ENCODE measurements at places on chromosomes 5 and 9. TPM values are rescaled to one million over a fixed set of nuclear protein-coding genes. Genes with fewer than 3 reads are reported as not detected.

The GHR gene
- 83.2 TPM for total RNA-seq

The SAPCD2 gene
- total RNA-seq = 0.13 TPM

The RAI14 gene
- 19.9 TPM for total RNA-seq

- DNase-seq = no peak
Observed at GRCh38 chr5:118430076-118430475, 558.3 kb downstream of the DTWD2 start.

DNA sequence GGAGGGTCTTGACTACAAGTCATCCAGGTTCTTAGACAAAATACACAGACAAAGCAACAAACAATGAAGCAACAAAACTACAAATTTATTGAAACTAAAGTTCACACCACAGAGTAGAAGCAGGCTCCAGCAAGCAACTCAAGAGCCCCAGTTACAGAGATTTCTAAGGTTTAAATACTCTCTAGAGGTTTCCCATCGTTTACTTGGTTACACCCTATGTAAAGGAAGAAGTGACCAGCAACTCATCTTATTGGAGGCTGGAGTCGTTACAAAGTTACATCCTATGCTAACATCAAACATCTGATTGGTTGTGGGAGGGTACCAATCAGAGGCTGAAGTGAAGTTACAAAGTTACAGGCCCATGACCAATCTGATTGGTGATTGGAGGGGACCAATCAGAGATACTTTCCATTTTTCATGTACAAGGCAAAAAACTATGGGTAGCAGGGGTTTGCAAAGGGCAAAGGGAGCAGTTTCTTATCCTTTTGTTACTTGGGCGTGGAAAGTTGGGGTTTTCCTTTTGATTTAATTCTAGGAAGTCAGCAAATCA, 2292.6 kb upstream of the C9orf72 start:
- DNase-seq = no peak

DNA sequence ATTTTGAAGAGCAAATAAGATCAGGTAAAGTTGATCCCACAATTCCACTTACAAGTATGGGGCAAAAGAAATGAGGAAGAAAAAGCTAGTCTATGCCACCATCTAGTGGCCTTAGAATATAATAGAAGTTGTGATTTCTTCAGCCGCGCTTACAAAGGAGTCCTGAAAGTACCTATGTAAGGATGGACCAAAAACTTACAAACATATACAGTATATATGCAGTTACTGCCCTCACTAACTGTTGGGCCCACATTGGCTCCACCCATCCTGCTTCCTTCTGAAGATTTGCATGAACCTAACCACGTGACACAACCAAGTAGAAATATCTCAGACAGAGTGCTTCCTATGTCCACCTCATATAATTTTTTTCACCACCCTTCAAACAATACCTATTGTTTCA, 11.7 kb upstream of the OR13D1 start:
- DNase-seq = no peak

DNA sequence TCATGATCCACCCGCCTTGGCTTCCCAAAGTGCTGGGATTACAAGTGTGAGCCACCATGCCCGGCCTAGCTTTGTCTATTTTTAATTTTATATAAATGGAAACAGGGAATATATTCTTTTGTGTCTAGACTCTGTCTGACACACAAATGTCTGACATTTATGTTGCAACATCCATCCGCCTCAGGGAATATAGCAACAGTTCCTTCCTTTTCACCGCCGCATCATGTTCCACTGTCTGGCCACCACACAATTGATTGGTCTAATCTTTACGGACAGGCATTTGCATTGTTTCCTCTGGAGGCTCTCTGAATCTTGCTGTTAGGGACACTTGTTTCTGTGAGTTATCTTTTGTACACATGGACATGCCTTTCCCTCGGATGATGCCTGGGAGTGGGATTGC, 20.1 kb upstream of the TBC1D9B start:
- no peak for DNase-seq

- no peak for DNase-seq
Observed at GRCh38 chr9:130490981-130491380, 46.2 kb downstream of the ASS1 start.

DNA sequence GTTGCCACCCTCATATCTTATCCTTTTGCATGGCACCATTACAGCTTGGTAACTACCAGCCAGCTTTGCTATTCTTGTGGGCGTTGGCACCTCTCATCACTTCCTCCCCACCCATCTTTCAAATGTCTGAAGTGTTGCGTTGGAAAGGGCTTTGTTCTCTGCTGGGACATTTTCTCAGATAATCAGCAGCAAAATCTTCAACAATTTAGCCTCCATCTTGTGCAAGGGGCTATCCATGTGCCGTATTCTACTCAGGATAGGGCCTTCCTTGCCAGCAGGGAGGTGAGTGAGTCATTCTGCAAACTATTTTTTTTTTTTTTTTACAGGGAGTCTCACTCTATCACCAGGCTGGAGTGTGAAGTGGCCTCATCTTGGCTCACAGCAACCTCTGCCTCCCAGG, 62.1 kb upstream of the NUDT12 start:
- no peak for DNase-seq

Data from omental fat pad (tissue), 4 donors.